ENCODE measurements at places on chromosomes 4 and X.

DNA sequence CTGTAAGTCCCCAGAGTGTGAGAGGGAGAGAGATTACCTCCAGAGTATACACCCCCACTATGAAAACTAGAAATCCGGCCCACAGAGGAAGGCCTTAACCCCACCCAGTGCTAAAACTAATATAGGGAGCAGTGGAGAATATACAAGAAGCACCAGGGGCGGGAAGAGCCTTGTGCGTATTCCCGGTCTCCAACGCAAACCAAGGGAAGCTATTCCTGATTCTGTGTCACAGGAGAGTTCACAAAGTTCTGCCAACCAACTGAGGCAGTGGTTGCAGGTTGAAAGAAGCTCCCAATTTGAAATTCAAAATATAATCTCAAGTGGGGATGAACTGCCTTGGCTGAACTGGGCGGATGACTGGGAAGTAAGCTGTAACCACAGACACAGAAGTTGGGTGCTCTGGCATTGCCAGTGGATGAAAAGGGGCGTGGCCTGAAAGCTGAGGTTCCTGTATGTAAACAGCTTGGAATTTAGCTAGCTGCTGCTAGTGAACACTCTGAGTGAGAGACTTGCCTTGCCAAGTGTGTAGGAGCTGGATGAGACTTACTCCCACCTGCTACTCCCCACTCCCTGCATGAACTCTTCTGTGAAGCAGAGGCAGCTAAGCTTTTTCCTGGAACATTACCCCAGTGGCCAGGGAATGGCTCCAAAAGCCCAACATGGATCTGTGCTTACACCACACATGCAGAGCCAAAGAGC lies 32.7 kb downstream of the ELF2 start:
- H3K27me3 ChIP-seq, result no peaks in the 10 kb centered on the region
- H3K27ac ChIP-seq, result no peak overlapping the region
- peaks cover 5% of the 10 kb centered on the region for H3K4me1 ChIP-seq
- no peak overlapping the region for H3K4me3 ChIP-seq
- DNase-seq, result no peak

DNA sequence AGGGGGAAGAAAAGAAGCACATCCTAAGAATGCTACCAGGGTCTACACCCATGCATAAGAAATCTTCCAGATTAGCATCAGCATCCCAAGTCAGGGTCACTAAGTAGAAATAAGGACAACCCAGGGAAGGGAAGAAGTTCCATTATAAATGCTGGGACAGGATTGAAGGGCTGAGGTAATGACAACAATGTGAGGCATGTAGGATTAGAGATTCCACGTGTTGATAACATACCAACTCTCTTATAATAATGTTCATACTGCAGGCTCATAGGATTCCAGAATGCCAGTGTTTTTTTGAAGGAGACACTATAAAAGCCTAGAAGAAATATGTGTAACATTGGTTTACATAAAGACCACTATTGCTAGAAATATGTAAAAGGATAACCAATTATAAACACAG lies 201.2 kb downstream of the MID1IP1 start:
- DNase-seq, result no peak
- no peak overlapping the region for H3K27ac ChIP-seq
- H3K36me3 ChIP-seq, result no peaks in the 10 kb centered on the region
- H3K27me3 ChIP-seq, result no peaks in the 10 kb centered on the region
- H3K4me1 ChIP-seq, result no peaks in the 10 kb centered on the region

DNA sequence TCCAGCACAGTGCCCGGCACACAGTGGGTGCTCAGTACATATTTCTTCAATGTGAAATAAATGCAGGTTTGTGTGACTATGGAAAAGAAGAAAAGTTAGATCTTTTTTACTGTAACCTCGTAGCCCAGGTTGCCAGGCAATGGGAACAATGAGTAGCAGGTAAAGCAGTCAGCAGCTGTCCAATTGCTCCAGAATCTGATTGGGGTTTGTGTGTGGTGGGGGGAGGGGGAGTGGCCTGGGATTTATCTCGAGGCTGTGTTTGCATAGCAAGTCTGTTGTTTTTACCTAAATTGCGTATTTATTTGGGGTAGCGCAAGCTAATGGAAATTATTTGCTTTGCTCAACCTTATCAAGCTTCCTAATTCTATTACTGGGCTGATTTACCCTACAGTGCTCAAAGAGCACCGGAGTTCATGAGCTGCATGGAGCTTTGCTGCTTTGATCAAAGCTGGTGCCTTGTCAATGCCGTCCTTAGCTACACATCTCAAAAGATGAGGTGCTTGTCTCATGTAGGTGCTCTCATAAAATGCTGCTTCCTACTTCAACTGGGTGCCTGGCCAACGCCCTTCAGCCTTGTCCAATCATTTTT lies 145.0 kb upstream of the DGKK start:
- no peak for DNase-seq
- no peaks in the 10 kb centered on the region for H3K4me1 ChIP-seq
- no peaks in the 10 kb centered on the region for H3K27me3 ChIP-seq
- H3K4me3 ChIP-seq, result no peak overlapping the region
- no peak overlapping the region for H3K27ac ChIP-seq
- H3K36me3 ChIP-seq, result no peaks in the 10 kb centered on the region

DNA sequence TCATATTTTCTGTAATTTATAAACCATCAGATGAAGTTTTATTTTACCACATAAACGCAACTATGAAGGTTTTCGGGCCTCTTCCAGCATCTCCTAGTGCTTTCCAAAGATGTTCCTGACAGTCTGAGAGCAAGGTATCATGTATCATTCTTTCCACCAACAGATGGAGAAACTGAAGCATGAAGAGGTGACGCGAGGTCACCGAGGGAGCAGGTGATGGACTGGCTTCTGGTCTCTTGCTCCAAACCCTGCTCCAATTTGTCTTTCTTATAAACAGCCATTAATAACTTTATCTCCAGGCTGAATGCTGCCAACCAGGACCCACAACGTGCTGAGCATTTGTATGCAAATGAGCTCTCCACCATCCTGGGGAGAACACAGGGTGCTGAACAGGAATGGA lies 86.3 kb upstream of the MAML3 start:
- H3K36me3 ChIP-seq, result no peaks in the 10 kb centered on the region
- no peak overlapping the region for H3K4me3 ChIP-seq
- no peak for DNase-seq
- no peak overlapping the region for H3K27ac ChIP-seq

DNA sequence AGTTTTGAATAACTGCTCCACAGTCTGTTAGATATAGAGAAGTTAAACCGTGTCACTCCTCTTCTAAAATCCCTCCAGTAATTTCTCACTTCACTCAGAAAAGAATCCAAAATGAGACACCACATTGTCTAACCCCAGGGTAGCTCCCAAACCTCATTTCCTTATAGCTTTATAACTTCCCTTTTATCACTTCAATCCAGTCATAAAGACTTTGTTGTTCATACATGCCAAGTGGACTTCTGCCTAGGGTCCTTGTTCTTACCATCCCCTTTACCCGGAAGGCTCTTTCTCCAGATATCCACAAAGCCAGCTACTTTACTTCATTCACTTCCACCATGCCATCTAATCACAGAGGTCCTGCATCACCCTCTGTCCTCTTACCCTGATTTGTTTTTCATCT lies 156.2 kb downstream of the GABRB1 start:
- no peak for DNase-seq
- H3K36me3 ChIP-seq, result no peaks in the 10 kb centered on the region
- no peak overlapping the region for H3K4me3 ChIP-seq
- H3K27ac ChIP-seq, result no peak overlapping the region
- peaks cover 5% of the 10 kb centered on the region for H3K27me3 ChIP-seq
- no peaks in the 10 kb centered on the region for H3K4me1 ChIP-seq

Data from activated naive CD8-positive, alpha-beta T cell treated with anti-CD3 and anti-CD28 coated beads for 36 hours (primary cell).